ENCODE measurements at places on chromosomes 4 and X. TPM values are rescaled to one million over a fixed set of nuclear protein-coding genes. Genes with fewer than 3 reads are reported as not detected.
A peak's percentile ranks its signal among the peaks of the same experiment; 100 is the strongest.

Gene BEND2
- total RNA-seq, result not detected

DNA sequence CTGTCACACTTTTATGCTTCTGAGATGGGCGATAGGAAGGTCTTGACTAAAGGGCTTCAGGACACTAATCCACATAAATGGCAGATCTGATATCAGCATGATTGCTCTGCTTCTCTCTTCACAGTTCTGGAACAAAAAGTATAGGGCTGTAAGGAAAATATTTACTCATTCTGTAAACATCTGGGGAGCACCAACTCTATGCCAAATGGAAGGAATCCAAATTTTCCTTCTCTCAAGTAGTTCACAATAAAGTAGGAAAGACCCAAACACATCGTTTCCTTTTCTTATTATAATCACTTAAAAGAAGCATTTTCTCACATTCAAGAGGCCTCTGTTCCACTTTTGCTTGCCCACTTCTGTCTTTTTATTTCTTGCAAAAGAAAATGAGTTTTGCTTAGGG lies 45.9 kb upstream of the F9 start:
- DNase-seq, result no peak
- no peak overlapping the region for H3K27ac ChIP-seq

DNA sequence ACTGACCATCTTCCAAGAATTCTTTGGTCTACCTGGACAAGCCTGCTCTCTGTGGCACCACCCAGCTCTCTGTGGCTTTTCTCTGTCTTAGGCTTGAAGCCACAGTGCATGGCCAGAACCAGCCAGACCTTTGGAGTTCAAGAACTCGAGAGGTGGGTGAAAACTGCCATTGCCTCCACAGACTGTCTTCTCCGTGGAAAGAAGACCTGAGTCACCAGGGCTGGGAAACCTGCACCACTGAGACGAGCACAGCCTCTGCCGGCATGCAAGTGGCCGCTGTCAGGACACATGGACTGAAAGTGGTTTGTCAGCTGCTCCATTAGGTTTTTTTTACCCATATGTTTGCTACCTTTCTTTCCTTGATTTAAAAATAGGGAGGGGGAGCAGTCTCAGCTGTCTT lies 74.5 kb downstream of the MGST2 start:
- H3K4me1 ChIP-seq, result peaks cover 13% of the 10 kb centered on the region
- no peak overlapping the region for H3K4me3 ChIP-seq
- no peaks in the 10 kb centered on the region for H3K36me3 ChIP-seq
- H3K27ac ChIP-seq, result peak overlapping the region; percentile 11

DNA sequence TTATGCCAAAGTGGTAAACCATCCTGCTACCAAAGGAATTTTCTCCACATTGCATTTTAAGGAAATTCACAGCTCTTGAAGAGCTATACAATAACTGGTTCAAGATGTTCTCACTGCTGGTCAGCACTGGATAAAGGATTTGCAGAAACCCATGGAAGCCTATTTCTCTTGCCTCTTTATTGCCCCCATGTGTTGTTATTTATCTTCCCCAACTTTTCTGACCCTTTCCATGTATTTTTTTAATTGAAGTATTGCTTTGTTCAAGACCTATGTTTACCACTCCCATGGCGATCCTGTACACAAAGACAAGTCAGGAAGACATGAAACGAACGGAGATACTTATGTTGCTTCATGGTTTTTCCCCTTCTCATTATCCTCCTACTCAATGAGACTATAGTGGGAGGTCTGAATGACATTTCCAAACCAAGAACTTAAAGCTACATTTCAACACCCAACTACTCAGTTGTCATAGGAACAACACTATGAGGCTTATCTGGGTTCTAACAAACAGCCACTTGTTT lies 566.4 kb upstream of the DIPK2B start:
- no peaks in the 10 kb centered on the region for H3K27me3 ChIP-seq
- H3K4me1 ChIP-seq, result no peaks in the 10 kb centered on the region
- no peak overlapping the region for H3K27ac ChIP-seq
- no peaks in the 10 kb centered on the region for H3K36me3 ChIP-seq
- no peak overlapping the region for H3K4me3 ChIP-seq

DNA sequence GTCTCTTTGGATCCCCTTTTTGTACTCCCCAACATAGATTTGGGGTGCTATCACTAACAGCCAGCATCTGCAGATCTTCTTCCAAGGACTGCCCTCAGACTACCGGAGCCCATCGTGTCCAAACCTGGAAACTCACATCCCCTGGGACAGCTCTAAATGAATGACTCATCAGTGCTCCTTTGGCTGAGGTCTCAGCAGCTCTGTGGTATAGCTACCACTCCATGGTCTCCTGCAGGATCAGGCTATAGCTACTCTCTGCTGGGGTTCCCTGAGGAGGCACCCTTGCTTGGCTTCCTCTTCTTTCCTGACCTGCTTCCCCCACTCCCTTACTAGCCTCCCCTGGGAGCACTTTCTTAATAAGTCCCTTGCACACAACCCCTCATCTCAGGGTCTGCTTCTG lies 97.5 kb upstream of the PRPS2 start:
- H3K4me1 ChIP-seq, result no peaks in the 10 kb centered on the region
- no peaks in the 10 kb centered on the region for H3K36me3 ChIP-seq
- H3K27me3 ChIP-seq, result no peaks in the 10 kb centered on the region
- no peak overlapping the region for H3K27ac ChIP-seq
- peak; percentile 8 for DNase-seq
- H3K4me3 ChIP-seq, result no peak overlapping the region

Gene ZNF81
- total RNA-seq, result 7.2 TPM

Gene SOWAHB
- total RNA-seq, result not detected

DNA sequence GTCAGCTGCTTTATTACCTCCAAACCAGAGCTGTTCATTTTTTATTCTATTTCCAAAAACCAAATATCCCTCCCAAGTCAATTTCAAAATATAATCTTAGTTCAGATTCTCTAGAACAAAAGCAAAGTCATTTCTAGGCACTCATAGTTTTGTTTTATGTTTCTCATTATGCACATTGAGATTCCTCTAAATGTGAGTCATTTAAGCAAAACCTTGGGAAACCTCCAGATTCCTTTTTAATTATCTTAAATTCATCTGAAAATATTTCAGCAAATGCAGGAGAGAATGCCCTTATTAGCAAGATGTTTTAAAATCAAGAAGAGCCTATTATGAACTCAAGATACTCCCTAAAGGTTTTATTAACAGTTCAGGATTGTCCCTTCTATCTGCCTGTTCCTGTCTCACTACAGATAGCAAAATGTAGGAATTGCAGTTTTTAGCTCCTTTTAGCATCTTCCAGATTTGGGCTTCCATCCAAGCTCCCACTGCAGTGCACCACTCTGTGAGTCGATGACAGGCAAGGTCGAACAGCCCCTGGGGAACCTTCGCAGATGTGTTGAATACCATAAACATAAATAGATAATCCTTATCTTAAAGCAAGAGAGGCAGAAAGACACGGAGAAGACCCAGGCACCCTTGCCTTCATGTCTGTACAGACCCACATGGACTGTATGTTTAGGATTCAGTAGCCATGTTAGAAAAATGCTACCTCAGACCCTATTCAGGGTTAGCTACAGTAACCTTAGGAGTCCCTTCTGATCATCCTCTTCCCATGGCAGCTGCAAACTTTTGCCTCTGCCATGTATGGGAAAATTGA lies 11.3 kb upstream of the SLC9A7 start:
- no peak for DNase-seq
- no peak overlapping the region for H3K27ac ChIP-seq
- H3K4me3 ChIP-seq, result no peak overlapping the region
- H3K36me3 ChIP-seq, result no peaks in the 10 kb centered on the region
- H3K4me1 ChIP-seq, result no peaks in the 10 kb centered on the region

DNA sequence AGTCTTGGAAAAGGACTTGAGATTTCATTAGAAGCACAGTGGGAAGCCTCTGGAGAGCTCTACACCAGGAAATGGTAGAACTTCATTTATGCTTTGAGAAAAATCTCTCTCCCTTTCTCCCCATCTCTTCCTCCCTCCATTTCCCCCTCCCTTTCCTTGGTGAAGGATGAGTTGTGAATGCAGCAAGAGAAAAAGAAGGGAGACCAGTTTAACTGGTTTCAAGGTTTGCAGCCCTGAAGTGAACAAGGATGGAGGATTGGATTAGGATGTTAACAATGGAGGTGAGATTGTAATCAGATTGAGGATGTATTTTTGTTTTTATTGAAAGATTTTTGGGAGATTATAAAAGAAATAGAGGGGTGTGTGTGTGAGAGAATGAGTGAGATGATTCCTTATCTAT lies 99.5 kb downstream of the ANK2 start:
- no peak overlapping the region for H3K27ac ChIP-seq
- peaks cover 12% of the 10 kb centered on the region for H3K4me1 ChIP-seq
- no peaks in the 10 kb centered on the region for H3K36me3 ChIP-seq
- H3K27me3 ChIP-seq, result no peaks in the 10 kb centered on the region
- H3K4me3 ChIP-seq, result no peak overlapping the region

Gene NXF2B
- total RNA-seq, result not detected

DNA sequence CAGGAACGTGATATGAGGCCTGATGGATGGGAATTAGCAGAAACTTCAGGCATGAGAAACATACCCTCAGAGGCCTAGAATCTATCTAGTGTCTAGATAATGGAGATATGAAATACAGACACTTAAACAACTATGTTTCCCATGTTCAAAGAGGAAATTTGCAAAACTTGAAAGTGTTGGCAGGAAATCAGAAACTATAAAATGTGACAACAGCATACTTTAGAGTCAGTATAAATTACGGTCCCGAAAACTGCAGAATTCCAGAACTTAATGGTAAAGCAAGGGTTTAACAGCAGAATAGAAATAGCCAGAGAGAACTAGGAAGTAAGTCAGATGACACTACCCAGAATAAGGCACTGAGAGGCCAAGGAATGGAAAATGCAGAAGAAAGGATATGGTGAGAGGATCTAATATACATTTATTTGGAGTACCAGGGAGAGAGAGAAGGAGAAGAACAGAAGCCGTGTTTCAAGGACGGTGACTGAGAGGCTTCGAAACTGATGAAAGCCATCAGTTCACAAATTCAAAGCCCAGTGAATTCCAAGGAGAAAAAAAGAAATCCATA lies 7.4 kb downstream of the HTT-AS start:
- no peak overlapping the region for H3K4me3 ChIP-seq
- no peaks in the 10 kb centered on the region for H3K27me3 ChIP-seq
- DNase-seq, result no peak
- no peaks in the 10 kb centered on the region for H3K4me1 ChIP-seq
- no peak overlapping the region for H3K27ac ChIP-seq

Gene MEPE
- total RNA-seq, result not detected

DNA sequence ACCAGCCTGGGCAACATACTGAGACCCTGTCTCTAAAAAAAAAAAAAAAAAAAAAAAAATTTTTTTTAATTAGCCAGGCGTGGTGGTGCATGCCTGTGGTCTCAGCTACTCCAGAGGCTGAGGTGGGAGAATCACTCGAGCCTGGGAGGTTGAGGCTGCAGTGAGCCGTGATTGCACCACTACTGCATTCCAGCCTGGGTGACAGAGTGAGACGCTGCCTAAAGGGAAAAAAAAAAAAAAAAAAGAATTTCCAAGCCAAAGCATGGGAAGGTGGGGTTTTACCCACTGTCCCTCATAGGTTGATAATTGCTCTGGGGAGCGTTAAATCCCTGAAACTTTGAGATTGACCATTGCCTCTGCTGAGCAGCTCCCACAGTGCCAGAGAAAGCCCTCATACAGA lies 427.5 kb downstream of the BCOR start:
- no peak overlapping the region for H3K4me3 ChIP-seq
- peaks cover 19% of the 10 kb centered on the region for H3K4me1 ChIP-seq
- H3K27me3 ChIP-seq, result no peaks in the 10 kb centered on the region
- no peak for DNase-seq
- no peaks in the 10 kb centered on the region for H3K36me3 ChIP-seq

DNA sequence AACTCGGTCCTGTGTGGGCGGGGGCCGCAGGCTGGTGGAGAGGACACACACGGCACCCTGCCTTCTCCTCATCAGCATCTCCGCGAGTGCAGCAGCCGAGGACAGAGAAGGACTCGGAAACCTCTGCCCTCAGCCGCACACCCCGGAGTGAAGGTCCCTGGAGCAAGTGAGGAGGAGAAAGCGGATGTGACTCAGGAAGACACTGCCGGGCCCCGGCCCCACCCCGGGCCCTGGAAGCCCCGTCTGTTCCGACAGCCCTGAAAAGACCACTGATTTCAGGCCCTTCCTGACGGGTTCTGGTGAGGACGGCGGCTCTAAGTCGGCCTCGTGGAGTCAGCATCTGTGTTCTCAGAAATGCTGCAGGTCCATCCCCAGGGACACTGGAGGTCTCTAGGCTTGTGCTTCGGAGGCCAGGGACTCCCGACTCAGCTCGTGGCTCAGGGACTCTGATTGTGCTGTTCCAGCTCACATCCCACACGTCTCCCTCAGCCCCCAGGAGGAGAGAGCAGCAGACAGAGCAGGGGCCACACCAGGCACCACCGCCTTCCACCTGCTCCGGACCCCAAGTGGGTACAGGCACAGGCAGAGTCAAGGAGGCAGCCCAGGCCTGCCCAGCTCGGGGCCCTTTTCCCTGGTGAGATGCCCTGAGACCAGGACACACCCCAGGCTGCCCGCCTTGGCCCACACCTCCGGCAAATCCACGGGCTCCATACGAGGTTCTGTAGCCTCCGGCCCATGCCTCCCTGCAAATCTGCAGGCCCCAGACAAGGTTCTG lies 134.5 kb upstream of the NKX1-1 start:
- DNase-seq, result no peak
- peak overlapping the region; percentile 81 for H3K27ac ChIP-seq
- H3K27me3 ChIP-seq, result no peaks in the 10 kb centered on the region
- H3K4me3 ChIP-seq, result no peak overlapping the region
- no peaks in the 10 kb centered on the region for H3K36me3 ChIP-seq

DNA sequence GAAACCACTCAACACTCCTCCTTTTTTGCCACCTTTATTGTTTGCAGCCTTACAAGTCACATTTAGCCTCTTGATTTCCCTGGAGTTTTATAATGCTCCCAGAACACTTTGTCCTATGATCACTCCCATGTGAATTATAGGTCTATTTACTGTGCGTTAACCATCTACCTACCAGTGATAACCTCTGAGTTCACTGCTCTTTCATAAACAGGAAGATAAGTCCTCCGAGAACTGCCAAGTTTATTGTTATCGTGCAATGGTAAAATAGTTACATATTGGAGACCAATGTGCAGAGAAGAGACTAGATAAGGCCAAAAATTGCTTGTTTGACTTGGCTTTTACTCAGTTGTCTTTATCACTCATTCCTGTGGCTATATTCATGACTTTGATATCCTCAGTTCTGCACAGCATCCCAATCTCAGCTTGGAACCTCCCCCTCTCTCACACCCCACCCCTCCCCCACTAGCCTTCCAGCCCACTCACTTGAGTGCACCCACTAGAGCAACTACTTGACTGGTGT lies 12.9 kb upstream of the NUDT9 start:
- no peak overlapping the region for H3K4me3 ChIP-seq
- no peak overlapping the region for H3K27ac ChIP-seq
- H3K36me3 ChIP-seq, result no peaks in the 10 kb centered on the region
- no peaks in the 10 kb centered on the region for H3K4me1 ChIP-seq
- DNase-seq, result no peak
- H3K27me3 ChIP-seq, result no peaks in the 10 kb centered on the region
